ENCODE measurements at places on chromosomes 11 and 22. TPM values are rescaled to one million over a fixed set of nuclear protein-coding genes. Genes with fewer than 3 reads are reported as not detected.

OR10D3 gene
- polyA plus RNA-seq: not detected

KRTAP5-11 gene
- not detected for polyA plus RNA-seq

GRCh38 chr22:44627521-44628139, 74.4 kb upstream of the PRR5 start:
- H3K4me1 ChIP-seq: no peaks in the 10 kb centered on the region
- DNase-seq: no peak
- H3K4me3 ChIP-seq: no peak overlapping the region
- no peaks in the 10 kb centered on the region for H3K27me3 ChIP-seq

- peak overlapping the region; percentile 90 for H3K27ac ChIP-seq
- H3K4me1 ChIP-seq: peaks cover 36% of the 10 kb centered on the region
- H3K36me3 ChIP-seq: no peaks in the 10 kb centered on the region
- peak; percentile 68 for DNase-seq
Observed at GRCh38 chr11:36455658-36456111, 54.4 kb downstream of the TRAF6 start.

DNA sequence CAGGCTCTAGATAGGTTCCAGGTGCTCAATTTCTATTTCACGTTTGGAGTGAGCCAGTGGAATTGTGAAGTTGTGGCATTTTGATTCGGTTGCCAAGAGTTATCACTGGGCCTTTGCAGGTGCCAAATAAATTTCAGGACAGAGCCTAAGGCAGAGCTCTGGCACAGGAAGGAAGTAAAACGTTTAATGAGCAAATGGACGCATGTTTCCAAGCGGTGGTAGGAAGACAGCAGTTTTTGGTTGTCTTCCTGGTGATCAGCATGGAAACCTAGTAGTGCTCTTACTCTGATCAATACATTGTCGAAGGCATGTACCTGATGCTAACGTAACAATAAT, 452 bp downstream of the BIRC3 start:
- peak overlapping the region; percentile 48 for H3K4me3 ChIP-seq
- no peak for DNase-seq
- H3K27ac ChIP-seq: peak overlapping the region; percentile 68
- H3K4me1 ChIP-seq: no peaks in the 10 kb centered on the region
- H3K36me3 ChIP-seq: no peaks in the 10 kb centered on the region

GRCh38 chr11:67606492-67607295, at the start of gene NDUFV1:
Gene NDUFV1, plus strand, starts transcription at chr11:67606936. Its CDS starts 69 bp downstream, at chr11:67607005.
- H3K27me3 ChIP-seq: no peaks in the 10 kb centered on the region
- H3K27ac ChIP-seq: peak within 1 kb of the TSS; percentile 69
- H3K36me3 ChIP-seq: no peaks in the 10 kb centered on the region
- H3K4me1 ChIP-seq: peaks cover 18% of the 10 kb centered on the region
- H3K4me3 ChIP-seq: peak within 1 kb of the TSS; percentile 84
- DNase-seq: peak; percentile 98

GRCh38 chr11:95239871-95240649, 9.1 kb upstream of the SESN3 start:
- H3K4me3 ChIP-seq: no peak overlapping the region
- peaks cover 6% of the 10 kb centered on the region for H3K4me1 ChIP-seq
- H3K27ac ChIP-seq: no peak overlapping the region
- H3K27me3 ChIP-seq: no peaks in the 10 kb centered on the region
- DNase-seq: no peak
- H3K36me3 ChIP-seq: no peaks in the 10 kb centered on the region

DNA sequence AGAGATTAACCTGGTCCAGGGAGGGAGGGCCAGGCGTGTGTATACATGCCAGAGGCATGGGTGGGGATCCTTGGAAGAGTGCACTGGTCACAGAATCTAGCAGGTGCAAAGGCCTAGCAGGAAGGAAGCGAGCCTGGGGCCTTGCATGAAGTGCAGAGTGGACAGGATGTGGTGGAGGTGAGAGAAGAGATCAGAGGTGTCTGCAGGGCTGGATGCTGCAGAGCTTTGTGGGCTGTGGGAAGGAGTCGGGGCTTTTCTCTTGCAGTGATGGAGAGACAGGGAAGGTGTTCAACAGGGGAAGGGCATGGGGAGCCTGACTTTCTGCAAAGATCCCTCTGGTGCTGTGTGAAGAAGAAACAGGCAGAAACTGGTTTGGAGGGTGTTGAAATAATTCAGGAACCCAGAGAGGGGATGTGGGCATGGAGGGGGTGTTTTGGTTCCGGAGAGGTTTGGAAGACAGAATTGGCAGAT, 2.5 kb upstream of the TPST2 start:
- H3K36me3 ChIP-seq: no peaks in the 10 kb centered on the region
- no peaks in the 10 kb centered on the region for H3K4me1 ChIP-seq
- no peaks in the 10 kb centered on the region for H3K27me3 ChIP-seq
- DNase-seq: no peak
- H3K27ac ChIP-seq: no peak overlapping the region

GRCh38 chr11:102882389-102883024, 7.7 kb upstream of the MMP12 start:
- no peak overlapping the region for H3K27ac ChIP-seq
- no peaks in the 10 kb centered on the region for H3K27me3 ChIP-seq
- no peak overlapping the region for H3K4me3 ChIP-seq
- DNase-seq: no peak
- no peaks in the 10 kb centered on the region for H3K4me1 ChIP-seq
- H3K36me3 ChIP-seq: no peaks in the 10 kb centered on the region

DNA sequence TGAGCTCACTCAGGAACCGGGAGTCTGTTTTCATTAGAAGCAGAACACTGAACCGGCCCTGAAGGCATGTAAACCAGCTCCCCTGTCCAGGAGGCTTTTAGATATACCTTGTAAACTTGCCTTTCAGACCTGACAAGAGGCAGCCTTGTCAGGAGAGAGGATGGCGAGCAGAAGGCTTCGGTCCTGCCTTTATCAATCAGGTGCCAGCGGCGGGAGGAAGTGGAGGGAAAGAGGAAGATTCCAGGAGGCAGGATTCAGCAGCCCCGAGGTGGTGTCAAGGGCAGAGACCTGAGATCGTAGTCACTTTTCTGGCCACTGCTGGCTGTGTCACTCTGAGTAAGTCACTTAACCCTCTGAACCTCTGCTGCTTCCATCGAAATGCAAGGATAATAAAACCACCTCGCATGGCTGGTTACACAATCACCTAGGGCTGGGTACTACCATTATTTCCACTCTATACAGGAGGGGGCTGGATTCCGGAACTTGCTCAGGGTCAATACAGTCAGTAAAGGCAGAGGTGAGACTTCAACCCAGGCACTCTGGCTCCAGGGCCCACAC, 181.0 kb downstream of the CHST1 start:
- H3K27me3 ChIP-seq: no peaks in the 10 kb centered on the region
- no peaks in the 10 kb centered on the region for H3K4me1 ChIP-seq
- H3K27ac ChIP-seq: no peak overlapping the region
- H3K4me3 ChIP-seq: no peak overlapping the region

GRCh38 chr11:46845440-46845739, 690 bp downstream of the CKAP5 start:
- H3K36me3 ChIP-seq: no peaks in the 10 kb centered on the region
- no peaks in the 10 kb centered on the region for H3K27me3 ChIP-seq
- peak overlapping the region; percentile 93 for H3K4me3 ChIP-seq
- H3K4me1 ChIP-seq: peaks cover 10% of the 10 kb centered on the region
- no peak overlapping the region for H3K27ac ChIP-seq

Data from testis (tissue), 5 donors.